Activated CD4-positive, alpha-beta memory T cell treated with anti-CD3 and anti-CD28 coated beads, Interleukin-2, amount 10 ng/mL, durations not matched to agents 7 days and 5 days (primary cell): ENCODE measurements at places on chromosomes 7 and 10. TPM values are rescaled to one million over a fixed set of nuclear protein-coding genes. Genes with fewer than 3 reads are reported as not detected.

The CREB5 gene
- not detected for total RNA-seq

The CALML3 gene
- total RNA-seq, result not detected

The ANKRD30A gene
- not detected for total RNA-seq

The PRSS37 gene
- total RNA-seq, result not detected

The TCAF2 gene
- 50.8 TPM for total RNA-seq

The GIMAP5 gene
- 84.3 TPM for total RNA-seq
